Tongue (tissue), 3 donors: ENCODE measurements at places on chromosomes 1 and 21. TPM values are rescaled to one million over a fixed set of nuclear protein-coding genes. Genes with fewer than 3 reads are reported as not detected.

DNA sequence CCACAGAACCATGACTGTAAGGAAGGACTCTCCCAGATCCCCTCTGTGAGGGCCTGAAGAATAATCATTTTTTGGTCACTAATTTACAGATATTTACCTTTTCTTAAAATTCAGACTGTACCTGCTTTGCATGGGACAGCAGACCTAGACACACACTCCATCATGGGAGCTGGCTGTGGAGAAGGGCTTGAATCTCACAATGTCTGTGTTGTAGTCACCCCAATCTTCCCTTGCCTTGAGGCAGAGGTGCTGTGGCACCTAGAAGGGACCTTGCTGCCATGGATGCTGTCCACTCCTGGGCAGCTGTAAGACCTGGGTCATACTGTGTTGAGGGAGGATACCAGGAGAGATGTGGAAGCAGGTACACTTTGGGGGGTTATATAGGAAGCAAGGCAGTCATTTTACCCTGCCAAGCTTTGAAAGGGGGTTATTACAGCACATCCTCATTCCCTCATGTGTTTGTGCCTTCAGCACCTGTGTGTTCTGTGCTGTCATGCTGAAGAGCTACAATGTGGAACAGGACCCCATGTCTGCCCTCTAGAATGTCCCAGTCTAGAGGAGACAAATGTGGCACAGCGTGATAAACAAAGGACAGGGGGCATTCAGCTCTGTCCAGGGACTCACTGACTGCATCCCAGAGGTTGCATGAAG, 27.1 kb downstream of the TRAF5 start:
- no peak for DNase-seq

Gene CRNN
- 26.0 TPM for total RNA-seq

Gene ROR1
- 13.6 TPM for total RNA-seq

Gene RGS1
- total RNA-seq: 31.6 TPM

GRCh38 chr1:19384113-19384512, 72.0 kb downstream of the SLC66A1 start:
- no peak for DNase-seq

GRCh38 chr1:197928849-197929336, 11.7 kb downstream of the LHX9 start:
- no peak for DNase-seq

DNA sequence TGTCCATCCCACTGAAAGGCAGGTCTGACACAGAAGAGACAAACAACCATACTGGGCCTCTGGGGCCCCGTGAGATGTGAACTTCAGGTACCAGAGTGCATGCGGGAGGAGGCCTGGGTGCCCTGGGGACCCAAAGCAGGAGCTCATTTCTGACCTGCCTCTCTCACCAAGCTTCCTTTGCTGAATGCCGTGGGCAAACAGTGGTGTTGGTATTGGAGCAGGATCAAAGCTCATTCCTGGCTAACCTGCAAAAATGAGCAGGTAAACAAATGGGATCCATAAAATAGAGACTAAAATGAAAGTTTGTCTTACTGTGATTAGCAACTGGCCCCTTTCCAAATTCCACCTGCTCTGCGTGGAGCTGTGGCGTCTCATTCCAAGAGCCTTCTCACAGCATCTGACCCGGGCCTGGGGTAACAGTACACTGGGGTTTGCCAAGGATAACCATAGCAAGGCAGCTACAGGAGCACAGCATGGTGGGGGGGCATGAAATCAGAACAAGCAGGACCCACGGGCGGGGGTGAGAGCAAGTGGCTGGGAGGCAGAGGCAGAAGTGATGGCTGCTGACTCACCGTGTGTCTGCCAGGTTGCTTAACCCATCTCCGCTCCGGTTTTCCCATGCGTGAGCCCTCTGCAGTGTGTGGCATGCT, 103.6 kb downstream of the KIF26B start:
- DNase-seq: peak; percentile 35

GRCh38 chr1:2046174-2046917, 3.9 kb upstream of the PRKCZ start:
- no peak for DNase-seq

GRCh38 chr21:46048926-46049889, 48.7 kb upstream of the COL6A2 start:
- DNase-seq: peak; percentile 98

DNA sequence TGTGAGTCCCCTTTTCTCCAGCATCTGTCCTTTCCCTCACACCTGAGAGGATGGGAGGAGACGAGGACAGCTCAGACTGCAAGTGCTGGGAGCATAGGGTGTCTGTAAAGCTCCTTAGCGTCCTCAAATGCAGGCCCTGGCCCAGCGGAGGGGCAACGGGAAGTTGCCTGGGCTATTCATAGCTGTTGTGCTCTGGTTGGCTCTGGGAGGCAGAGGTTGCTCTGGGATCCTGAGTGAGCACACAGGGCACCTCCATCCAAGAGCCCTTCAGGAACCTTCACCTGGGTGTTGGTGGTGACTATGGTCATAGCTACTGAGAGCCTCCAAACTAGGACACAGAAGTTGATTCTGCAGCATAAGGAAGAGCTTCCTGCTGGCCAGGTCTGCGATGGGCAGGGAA, 2.6 kb downstream of the PADI1 start:
- no peak for DNase-seq

DNA sequence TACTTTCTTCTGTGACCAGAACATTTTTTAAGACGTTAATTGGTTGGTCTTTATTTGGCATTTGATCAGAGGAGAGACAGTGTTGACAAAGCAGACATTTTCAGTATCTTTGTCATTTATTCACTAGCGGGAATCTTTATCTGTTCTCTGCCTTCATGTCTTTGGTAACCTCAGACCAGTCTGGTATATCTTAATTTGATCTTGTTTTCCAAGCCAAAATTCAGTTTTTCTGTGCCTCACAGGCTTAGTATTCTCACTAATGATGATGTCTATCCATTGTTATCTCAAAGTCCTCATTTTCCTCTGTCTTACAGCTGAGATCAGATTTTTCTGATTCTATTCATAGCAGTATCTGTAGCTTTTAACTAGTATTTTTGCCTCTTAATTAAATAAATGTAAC, 158.7 kb downstream of the GPR52 start:
- DNase-seq: no peak

- peak; percentile 78 for DNase-seq
These were observed 1793.9 kb downstream of the NCAM2 start for GRCh38 chr21:22791986-22792560.

Gene GNAT2
- total RNA-seq: 0.21 TPM

GRCh38 chr1:221939607-221940006, 197.7 kb upstream of the DUSP10 start:
- DNase-seq: peak; percentile 72

DNA sequence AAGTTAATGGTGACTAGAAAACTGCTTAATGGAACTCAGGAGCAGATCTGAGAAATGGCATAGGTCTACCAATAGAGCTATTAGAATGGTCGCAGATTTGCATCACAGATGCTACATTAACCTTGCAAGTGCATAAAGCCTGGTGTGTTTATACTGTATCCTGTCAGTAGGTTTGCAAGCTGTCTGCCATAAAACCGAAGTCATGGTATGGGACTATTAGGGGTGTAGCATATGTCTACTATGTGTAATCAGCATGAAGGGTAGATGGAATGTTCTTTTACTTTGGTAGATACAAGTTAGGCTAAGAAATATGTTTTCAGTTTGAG, 574.2 kb upstream of the ADGRL2 start:
- no peak for DNase-seq

- DNase-seq: peak; percentile 11
These were observed 59.6 kb downstream of the SDCCAG8 start for GRCh38 chr1:243315455-243315854.

DNA sequence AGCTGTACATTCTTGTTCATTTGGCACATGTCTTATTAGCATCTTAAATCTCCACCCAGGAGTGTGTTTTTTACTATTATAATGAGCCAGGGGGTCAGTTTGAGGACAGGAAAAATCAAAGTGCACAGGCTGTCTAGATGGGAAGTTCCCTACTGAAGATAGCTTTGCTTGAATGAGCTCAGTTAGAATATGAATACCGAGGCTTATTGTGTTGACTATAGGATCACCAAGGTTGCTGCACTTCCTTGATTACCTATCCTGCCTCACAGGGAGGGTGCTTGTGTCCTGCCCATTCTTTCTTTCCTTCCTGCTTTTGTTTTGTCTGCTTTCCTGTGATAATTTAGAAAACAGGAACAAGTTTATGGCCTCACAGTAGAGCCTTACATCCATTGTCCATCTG, 16.3 kb downstream of the PHGDH start:
- no peak for DNase-seq

Gene NEK2
- total RNA-seq: 9.5 TPM

DNA sequence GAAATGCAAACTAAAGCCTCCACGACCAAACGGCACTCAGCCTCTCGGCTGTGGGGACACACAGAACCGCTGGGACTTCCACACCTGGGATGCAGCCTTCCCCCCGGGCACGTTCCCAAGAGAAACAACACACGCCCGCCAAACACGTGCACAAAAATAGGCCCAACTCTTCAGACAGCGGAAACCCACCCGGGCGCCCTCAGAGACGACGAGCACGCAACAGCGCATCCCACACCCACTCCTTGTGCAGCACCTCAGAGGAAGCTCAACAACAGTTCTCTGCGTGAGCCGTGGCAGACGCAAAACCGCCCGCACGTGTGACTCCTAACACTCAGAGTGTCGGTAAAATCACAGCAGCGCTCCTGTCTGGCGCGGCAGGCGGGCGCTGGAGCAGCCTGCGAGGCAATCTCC, 5.3 kb downstream of the C1orf159 start:
- DNase-seq: no peak

Gene IFI44
- 14.7 TPM for total RNA-seq

GRCh38 chr1:166695115-166695514, 144.2 kb upstream of the POGK start:
- DNase-seq: peak; percentile 9

GRCh38 chr1:25922056-25922970, 16.1 kb upstream of the STMN1 start:
- DNase-seq: peak; percentile 75

DNA sequence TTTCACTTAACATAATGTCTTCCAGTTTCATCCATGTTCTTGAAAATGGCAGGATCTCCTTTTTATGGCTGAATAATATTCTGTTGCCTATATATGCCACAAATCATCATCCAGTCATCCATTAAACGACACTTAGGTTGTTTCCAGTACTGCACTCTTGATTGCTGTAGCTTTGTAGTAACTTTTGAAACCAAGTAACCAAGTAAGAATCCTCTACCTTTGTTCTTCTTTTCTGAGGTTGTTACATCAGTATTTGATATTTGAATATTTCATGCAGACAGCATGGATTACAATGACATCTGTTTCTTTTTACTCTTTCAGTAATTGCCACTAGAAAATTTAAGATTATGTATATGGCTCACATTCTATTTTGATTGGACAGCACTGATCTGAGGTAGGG, 22.1 kb upstream of the PRDM2 start:
- no peak for DNase-seq

DNA sequence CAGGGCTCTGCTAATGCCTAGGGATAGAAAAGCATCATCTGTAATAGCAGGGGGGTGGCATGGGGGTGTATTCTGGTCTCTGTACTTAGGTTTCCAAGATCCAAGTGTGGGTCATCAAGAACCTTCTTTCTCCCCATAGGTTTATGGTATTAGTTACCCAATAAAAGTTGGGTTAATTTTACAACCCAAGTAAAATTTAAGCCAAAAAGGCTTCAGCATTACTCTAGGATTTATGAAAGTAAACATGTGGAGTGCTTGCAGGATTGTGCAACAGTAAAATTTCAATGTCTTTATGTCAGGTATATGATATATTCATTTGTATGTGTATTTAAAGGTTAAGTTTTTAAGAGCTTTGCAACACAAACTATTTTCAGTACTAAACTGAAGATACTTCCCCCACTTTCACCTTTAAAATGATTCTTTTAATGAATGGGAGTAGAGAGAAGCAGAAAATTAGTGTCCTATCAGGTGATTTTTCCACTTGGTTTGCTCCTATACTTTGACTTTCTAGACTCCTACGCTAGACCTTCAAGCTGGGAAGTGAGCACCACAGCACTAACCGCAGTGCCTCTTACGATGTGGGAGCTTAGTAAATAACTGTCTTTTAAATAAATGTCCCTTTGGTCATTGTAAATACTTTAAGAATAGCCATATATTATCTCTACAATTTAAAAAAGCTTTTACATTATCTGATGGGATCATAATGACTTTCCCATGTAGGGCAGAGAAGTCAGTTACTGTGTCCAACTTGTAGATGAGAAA, 67.8 kb upstream of the UBE2U start:
- no peak for DNase-seq

- DNase-seq: no peak
These were observed 867.4 kb downstream of the KCNT2 start for GRCh38 chr1:195740862-195741261.

GRCh38 chr1:211541720-211542477, 37.1 kb downstream of the SLC30A1 start:
- DNase-seq: peak; percentile 76

Gene FAM177B
- total RNA-seq: 0.41 TPM

Gene MASP2
- not detected for total RNA-seq

DNA sequence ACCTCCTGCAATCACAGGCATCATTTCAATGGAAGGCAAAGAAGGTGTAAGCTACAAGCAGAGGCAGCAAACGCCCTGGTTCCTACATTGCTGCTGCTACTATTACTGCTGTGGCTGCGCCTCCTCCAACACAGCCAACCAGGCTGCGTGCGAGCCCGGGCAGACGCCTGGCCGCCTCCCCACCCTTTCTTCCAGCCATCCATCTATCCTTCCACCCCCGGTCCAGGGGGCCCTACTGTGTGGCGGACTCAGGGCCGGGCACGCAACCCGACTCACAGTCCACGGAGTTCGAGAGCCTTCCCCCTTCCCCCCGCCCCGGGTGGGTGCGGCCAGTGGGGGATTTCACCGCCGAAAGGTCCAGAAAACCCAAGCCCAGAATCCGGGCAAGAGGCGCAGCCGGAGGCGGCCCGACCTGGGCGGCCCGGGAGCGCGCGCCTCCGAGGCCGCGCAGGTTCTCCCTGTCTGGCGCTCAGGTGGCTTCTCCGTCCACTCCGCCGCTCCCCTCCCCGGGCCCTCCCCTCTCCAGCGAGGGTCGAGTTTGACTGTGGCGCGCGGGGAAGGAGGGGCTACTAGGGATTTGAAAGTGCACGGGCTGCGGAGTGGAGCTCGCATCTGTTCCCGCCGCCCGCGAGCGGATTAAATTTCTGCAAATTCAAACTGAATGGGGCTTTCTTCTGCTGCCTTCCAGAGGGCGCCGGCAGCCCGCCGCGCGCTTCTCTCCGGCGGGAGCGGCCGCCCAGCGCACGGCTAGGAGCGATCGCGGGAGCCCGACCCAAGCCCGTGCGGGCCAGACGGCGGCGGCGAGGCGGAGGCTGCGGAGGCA, at the start of gene HUNK:
Gene HUNK (plus strand): TSS at position 569 of the 823 bp plus-strand sequence. CDS start 655 bp downstream, outside the sequence.
- peak; percentile 90 for DNase-seq

Gene KRTAP10-11
- not detected for total RNA-seq
